ENCODE measurements at places on chromosomes 7 and 10. TPM values are rescaled to one million over a fixed set of nuclear protein-coding genes. Genes with fewer than 3 reads are reported as not detected.

GRCh38 chr7:88042803-88043202 is 108.8 kb downstream of the ADAM22 start:
- H3K4me3 ChIP-seq, result no peak overlapping the region
- H3K27ac ChIP-seq, result no peak overlapping the region
- H3K27me3 ChIP-seq, result no peaks in the 10 kb centered on the region
- no peaks in the 10 kb centered on the region for H3K4me1 ChIP-seq

GRCh38 chr10:15258255-15258654 is 89.8 kb upstream of the NMT2 start:
- H3K4me3 ChIP-seq, result no peak overlapping the region
- no peaks in the 10 kb centered on the region for H3K27me3 ChIP-seq
- DNase-seq, result no peak
- no peak overlapping the region for H3K27ac ChIP-seq
- H3K4me1 ChIP-seq, result no peaks in the 10 kb centered on the region
- no peaks in the 10 kb centered on the region for H3K36me3 ChIP-seq

DNA sequence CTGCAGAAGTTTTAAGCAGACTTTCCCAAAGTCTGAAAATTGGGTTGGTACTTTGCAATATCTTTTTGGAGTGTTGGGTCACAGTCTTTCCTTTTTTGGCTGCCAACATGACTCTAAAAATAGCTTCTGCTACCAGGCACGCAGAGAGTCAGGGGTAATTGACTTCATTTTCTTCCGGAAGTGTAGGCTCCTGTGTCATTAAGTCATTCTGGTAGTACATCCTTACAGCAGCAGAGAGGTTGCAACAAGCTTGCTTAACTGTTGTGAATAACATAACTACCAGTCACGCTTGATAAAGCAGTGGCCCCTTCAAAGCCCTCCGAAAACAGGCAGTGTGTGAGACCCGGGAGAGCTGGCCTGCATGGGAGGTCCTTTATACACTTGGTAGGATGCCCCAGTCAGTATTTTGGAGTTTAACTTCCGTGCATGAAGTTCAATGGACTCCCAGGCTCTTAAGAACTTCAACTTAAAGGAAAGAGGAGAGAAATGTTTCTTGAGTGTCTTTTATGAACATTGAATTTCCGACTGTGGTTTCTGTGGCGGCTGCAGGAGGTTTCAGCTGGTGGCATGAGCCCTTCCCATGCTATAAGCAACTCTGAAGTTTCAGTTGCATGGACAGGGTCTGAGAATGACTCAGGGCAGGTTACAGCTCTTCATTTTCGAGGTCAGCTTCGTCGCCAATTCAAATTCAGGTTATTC is 310.7 kb downstream of the GALNT17 start:
- H3K27me3 ChIP-seq, result no peaks in the 10 kb centered on the region
- H3K27ac ChIP-seq, result no peak overlapping the region
- no peaks in the 10 kb centered on the region for H3K36me3 ChIP-seq
- H3K4me3 ChIP-seq, result no peak overlapping the region
- DNase-seq, result no peak

The PNLIPRP2 gene
- total RNA-seq, result 9.1 TPM

The STEAP1 gene
- 19.2 TPM for total RNA-seq

GRCh38 chr10:107692072-107692471 is 527.6 kb upstream of the SORCS1 start:
- no peak overlapping the region for H3K4me3 ChIP-seq
- H3K27ac ChIP-seq, result no peak overlapping the region
- H3K4me1 ChIP-seq, result no peaks in the 10 kb centered on the region
- no peaks in the 10 kb centered on the region for H3K27me3 ChIP-seq
- no peaks in the 10 kb centered on the region for H3K36me3 ChIP-seq

DNA sequence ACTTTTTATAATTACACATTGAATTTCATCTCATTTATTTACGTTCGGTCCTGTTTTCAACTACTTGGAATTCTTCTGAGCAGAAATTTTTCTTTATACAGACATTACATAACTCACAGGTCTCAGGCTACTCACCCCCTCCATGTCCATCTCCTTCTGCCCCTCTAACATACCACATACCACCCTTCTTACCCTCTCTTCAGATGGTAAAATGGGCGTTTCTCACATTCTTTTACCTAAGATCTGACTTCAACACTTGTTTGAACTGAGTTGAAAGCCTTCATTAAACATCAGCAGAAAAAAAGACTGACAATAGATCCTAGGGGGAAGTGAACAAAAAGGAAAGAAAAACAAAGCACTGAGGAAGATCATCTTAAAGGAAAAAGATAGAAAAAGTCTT is 309.7 kb downstream of the CTNNA3 start:
- no peaks in the 10 kb centered on the region for H3K4me1 ChIP-seq
- H3K27me3 ChIP-seq, result no peaks in the 10 kb centered on the region
- no peak for DNase-seq
- H3K36me3 ChIP-seq, result no peaks in the 10 kb centered on the region
- H3K4me3 ChIP-seq, result no peak overlapping the region

The FAM241B gene
- 4.5 TPM for total RNA-seq

DNA sequence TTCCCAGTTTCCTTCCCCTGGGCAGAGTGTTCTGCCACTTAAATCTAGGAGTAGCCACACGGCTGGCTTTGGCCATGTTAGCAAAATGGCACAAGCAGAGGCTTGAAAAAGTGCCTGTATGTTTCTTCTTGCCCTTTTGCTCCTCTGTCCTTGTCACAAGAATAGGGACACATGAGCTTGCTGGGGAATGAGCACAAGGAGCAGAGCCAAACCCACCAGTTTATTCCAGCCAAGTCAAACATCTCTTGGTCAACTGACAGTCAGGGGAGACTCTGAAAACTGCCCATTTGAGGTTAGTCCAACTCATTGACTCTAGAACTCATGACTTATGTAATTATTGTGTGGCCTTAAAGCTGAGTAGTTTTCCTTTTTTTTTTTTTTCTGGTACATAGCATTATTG is 739.7 kb upstream of the FZD8 start:
- H3K27ac ChIP-seq, result no peak overlapping the region
- no peaks in the 10 kb centered on the region for H3K36me3 ChIP-seq
- no peak for DNase-seq
- H3K27me3 ChIP-seq, result no peaks in the 10 kb centered on the region

The SEPTIN7 gene
- total RNA-seq, result 164 TPM

GRCh38 chr10:50210876-50211275 is 40.4 kb downstream of the ASAH2 start:
- no peak overlapping the region for H3K27ac ChIP-seq
- no peaks in the 10 kb centered on the region for H3K4me1 ChIP-seq
- H3K36me3 ChIP-seq, result no peaks in the 10 kb centered on the region
- H3K4me3 ChIP-seq, result no peak overlapping the region
- no peak for DNase-seq

- no peaks in the 10 kb centered on the region for H3K4me1 ChIP-seq
- H3K27me3 ChIP-seq, result no peaks in the 10 kb centered on the region
- no peaks in the 10 kb centered on the region for H3K36me3 ChIP-seq
Observed at GRCh38 chr7:135786911-135787310, 38.3 kb upstream of the FAM180A start.

The GRID2IP gene
- 0.37 TPM for total RNA-seq

DNA sequence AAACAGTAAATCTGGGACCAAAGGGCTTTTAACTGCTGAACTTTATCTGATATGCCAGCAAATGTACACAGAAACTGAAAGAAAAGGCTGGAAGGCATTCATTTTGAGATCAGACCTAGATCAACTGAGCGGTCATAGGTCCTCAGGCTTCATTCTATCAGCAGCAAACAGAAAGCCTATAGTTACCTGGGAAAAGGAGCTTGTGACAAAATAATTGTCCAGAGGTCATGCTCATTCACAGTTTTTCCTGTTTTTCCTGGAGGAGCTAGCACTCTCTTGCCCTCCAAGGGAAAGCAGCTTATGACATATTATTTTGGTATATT is 320.2 kb downstream of the AHR start:
- no peaks in the 10 kb centered on the region for H3K4me1 ChIP-seq
- no peak for DNase-seq
- peak overlapping the region; percentile 6 for H3K27ac ChIP-seq
- no peaks in the 10 kb centered on the region for H3K27me3 ChIP-seq
- no peak overlapping the region for H3K4me3 ChIP-seq

The HIPK2 gene
- 28.4 TPM for total RNA-seq

GRCh38 chr10:22344249-22344648 is 1.0 kb upstream of the SPAG6 start:
- no peak overlapping the region for H3K4me3 ChIP-seq

The CRYGN gene
- not detected for total RNA-seq

DNA sequence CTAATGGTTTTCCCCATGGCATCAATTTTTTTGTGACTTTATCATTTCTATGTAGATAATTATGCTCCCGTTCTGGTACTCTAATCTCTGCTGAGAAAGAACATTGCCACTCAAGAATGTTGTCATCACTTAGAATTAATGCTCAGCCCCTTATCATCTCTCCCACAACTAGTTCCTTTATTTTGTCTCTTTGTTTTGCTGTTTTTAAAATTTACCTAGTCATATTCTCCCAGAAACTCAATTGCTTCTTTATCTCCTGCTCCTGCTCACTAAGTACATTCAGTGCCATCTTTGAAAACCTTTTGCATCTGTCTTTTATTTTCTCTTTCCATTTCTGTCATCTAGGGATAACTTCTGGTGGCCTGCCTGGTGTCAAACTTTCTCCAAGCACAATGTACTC is 324.9 kb upstream of the MTPN start:
- H3K4me1 ChIP-seq, result no peaks in the 10 kb centered on the region
- H3K4me3 ChIP-seq, result no peak overlapping the region
- H3K27ac ChIP-seq, result no peak overlapping the region
- no peaks in the 10 kb centered on the region for H3K36me3 ChIP-seq

The MRC1 gene
- 19.2 TPM for total RNA-seq

GRCh38 chr10:77185696-77186095 is 451.9 kb downstream of the KCNMA1 start:
- H3K4me3 ChIP-seq, result no peak overlapping the region
- DNase-seq, result no peak
- no peaks in the 10 kb centered on the region for H3K4me1 ChIP-seq
- H3K36me3 ChIP-seq, result no peaks in the 10 kb centered on the region
- no peak overlapping the region for H3K27ac ChIP-seq

The ACHE gene
- 11.7 TPM for total RNA-seq

DNA sequence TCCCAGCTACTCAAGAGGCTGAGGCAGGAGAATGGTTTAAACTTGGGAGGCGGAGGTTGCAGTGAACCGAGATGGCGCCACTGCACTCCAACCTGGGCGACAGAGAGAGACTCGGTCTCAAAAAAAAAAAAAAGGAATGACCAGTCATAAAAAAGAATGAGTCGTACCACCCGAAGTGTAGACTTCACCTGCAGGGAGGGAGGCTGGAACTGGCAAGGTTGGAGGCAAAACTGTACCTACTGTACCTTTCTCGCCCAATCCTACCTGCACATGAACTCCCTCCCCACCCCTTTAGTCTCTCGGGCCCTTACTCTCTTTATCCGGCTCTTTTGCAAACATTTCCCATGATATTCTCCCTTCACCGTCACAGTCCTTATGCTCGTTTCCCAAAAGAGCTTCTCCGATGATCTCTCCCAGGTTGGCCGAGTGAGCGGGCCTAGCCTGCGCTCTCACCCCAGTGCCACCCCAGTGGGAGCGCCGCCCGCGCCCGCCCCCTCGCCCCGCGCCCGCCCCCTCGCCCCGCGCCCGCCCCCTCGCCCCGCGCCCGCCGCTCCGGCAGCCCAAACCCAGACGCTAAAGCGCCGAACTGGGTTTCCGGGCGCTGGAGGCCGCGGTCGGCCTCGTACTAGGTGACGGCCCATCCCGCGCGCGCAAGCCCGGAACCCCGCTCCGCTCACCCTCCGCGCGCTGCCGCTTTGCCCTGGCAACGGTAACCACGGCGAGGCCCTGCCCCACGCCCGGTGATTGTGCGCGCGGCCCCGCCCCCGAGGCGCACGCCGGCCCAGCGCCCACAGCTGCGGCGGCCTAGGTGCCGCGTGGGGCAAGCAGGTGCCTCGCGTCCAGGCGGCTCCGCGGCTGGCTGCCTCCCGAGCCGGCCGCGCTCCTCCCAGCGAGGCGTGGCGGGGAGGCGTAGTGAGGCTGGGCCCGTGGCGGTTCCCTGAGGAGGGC is at the start of gene SMKR1:
Gene SMKR1 (plus strand): TSS at position 772 of the 948 bp plus-strand sequence. CDS start 294 bp downstream, outside the sequence.
- H3K4me3 ChIP-seq, result peak within 1 kb of the TSS; percentile 46
- H3K36me3 ChIP-seq, result no peaks in the 10 kb centered on the region
- peaks cover 5% of the 10 kb centered on the region for H3K27me3 ChIP-seq
- H3K4me1 ChIP-seq, result no peaks in the 10 kb centered on the region
- DNase-seq, result peak; percentile 79

The PRR15 gene
- 194 TPM for total RNA-seq

The SH2D4B gene
- not detected for total RNA-seq

The KCTD7 gene
- total RNA-seq, result 4.1 TPM

DNA sequence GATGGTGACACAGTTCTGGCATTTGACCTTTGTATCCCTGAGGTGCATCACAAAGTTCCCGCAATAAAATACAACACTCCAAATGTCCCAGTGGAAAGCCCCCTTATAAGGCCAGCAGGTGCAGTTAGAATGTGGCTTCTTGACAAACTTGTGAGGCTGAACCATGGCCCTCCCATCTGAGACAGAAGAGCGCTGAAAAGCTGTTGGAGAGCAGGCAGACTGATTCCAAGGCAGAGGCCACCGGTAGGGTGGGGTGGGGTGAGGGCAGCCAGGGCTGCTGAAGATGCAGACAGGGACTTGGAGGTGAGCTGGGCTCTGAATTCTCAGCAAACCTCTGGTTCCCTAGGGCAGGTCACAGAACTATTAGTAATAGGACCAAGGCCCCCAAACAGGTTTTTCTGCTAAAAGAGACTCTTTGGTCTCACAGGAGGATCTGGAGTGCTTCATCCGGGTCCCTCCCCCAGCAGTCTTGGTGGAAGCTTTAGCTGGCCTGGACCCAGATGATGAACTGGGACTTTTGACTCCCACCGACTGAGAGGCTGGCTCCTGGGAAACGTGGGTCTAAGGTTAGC is 15.6 kb upstream of the CHST3 start:
- no peaks in the 10 kb centered on the region for H3K4me1 ChIP-seq
- H3K4me3 ChIP-seq, result no peak overlapping the region
- H3K27ac ChIP-seq, result no peak overlapping the region
- DNase-seq, result no peak
- no peaks in the 10 kb centered on the region for H3K36me3 ChIP-seq

The SPAM1 gene
- total RNA-seq, result not detected

DNA sequence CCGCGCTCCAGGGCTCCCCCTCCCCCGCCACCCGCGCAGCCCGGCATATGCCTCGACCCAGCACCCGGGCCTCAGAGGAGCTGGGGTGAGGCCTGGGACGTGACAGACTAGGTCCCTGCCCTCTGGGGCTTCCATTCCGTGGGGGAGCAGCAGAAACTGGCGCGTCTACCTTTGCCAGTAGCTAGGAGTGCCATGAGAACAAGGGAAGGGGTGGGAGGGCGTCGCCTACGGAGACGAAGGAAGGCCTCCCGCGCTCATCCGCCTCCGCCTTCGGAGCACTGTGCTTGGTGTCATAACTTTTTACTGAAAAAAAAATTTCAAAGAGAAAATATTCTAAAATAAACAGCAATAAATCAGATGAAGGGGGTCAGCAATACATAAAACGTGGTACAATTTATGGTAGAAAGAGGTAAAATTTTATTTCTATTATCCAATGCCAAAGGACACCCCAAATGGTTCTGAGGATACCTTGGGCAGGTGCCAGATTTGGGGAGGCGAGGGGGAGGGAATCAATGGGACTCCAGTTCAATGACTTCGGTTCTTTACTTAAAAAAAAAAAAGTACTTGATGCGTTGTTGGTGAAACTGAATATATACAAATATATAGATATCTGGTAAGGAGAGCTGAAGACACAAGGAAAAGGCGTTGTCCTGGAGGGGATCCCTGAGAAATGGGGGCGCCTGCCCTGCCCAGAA is 35.1 kb upstream of the GRID1 start:
- no peaks in the 10 kb centered on the region for H3K27me3 ChIP-seq
- H3K4me1 ChIP-seq, result no peaks in the 10 kb centered on the region
- H3K36me3 ChIP-seq, result no peaks in the 10 kb centered on the region
- peak overlapping the region; percentile 59 for H3K4me3 ChIP-seq
- peak overlapping the region; percentile 81 for H3K27ac ChIP-seq

GRCh38 chr7:134045716-134046115 is 81.4 kb upstream of the LRGUK start:
- no peaks in the 10 kb centered on the region for H3K27me3 ChIP-seq
- H3K27ac ChIP-seq, result no peak overlapping the region
- H3K4me3 ChIP-seq, result no peak overlapping the region
- H3K36me3 ChIP-seq, result no peaks in the 10 kb centered on the region

All from colonic mucosa (tissue), 4 donors.